Upper lobe of right lung (tissue), 1 donor: ENCODE measurements at places on chromosomes 16 and 17. TPM values are rescaled to one million over a fixed set of nuclear protein-coding genes. Genes with fewer than 3 reads are reported as not detected.
A peak's percentile ranks its signal among the peaks of the same experiment; 100 is the strongest.

Gene ZP2
- 0.67 TPM for total RNA-seq

Gene PRRT2
- 2.7 TPM for total RNA-seq

Gene SRP68
- 74.9 TPM for total RNA-seq

Gene PPP1R27
- not detected for total RNA-seq

Gene FNDC8
- total RNA-seq = not detected

Gene CX3CL1
- total RNA-seq = 47.5 TPM

Gene OR3A3
- not detected for total RNA-seq

Gene PSMD12
- total RNA-seq = 43.8 TPM

Gene XAF1
- 89.0 TPM for total RNA-seq

Gene SLC35G6
- not detected for total RNA-seq

DNA sequence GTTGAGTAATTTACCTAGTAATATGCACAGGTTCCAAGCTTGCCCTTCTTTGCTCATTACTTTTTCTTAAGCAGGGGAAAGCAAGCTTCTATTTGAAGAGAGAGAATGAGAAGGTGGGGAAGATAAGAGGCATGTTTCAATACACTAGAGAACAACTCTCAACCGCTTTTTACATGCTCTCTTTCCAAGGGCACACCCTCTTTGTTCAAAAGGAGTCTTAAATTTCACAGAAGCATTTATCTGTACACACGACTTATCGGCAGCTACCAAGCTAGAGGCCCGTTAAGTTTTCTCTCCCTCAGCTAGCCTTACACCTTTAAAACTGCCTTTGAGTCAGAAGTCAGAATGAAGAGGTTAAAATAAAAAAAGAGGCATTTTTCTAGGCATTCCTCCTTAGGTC, 79.6 kb downstream of the STH start:
- no peak overlapping the region for H3K27ac ChIP-seq
- H3K4me3 ChIP-seq = no peak overlapping the region
- no peak for DNase-seq
- no peaks in the 10 kb centered on the region for H3K27me3 ChIP-seq

GRCh38 chr17:19707728-19708221, 8.6 kb downstream of the SLC47A2 start:
- peaks cover 11% of the 10 kb centered on the region for H3K4me1 ChIP-seq
- H3K27ac ChIP-seq = no peak overlapping the region
- no peaks in the 10 kb centered on the region for H3K36me3 ChIP-seq
- H3K27me3 ChIP-seq = no peaks in the 10 kb centered on the region

GRCh38 chr16:66267292-66268014, 99.0 kb upstream of the CDH5 start:
- H3K27ac ChIP-seq = peak overlapping the region; percentile 65
- H3K4me1 ChIP-seq = peaks cover 17% of the 10 kb centered on the region
- peaks cover 3% of the 10 kb centered on the region for H3K27me3 ChIP-seq
- no peaks in the 10 kb centered on the region for H3K36me3 ChIP-seq
- H3K4me3 ChIP-seq = no peak overlapping the region
- peak; percentile 40 for DNase-seq

- no peaks in the 10 kb centered on the region for H3K36me3 ChIP-seq
- peak overlapping the region; percentile 69 for H3K4me3 ChIP-seq
Measured at GRCh38 chr17:70168044-70168976, 1.0 kb upstream of the KCNJ2 start.

DNA sequence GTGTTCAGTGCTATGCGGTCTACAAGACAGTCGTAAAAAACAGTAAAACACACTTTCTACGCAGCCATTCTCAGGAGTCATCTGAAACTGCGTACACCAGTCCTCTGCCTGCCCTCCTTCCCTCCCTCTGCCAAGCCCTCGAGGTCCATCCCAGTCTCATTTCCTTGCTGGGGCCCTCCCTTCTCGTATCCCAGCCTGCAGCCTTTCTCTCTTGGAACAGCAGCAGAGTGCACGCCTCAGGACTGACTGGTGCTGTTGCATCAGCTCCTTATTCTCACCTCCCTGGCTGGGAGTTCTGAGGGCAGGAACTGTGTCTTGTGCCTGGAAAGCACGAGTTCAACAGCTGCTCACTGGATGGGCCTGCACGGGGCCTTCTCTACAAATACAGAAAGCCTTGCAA, 12.5 kb downstream of the FAHD1 start:
- no peaks in the 10 kb centered on the region for H3K27me3 ChIP-seq
- H3K27ac ChIP-seq = no peak overlapping the region
- no peaks in the 10 kb centered on the region for H3K36me3 ChIP-seq
- H3K4me1 ChIP-seq = no peaks in the 10 kb centered on the region
- no peak for DNase-seq

- H3K4me1 ChIP-seq = peaks cover 35% of the 10 kb centered on the region
- DNase-seq = peak; percentile 94
- H3K27me3 ChIP-seq = no peaks in the 10 kb centered on the region
Measured at GRCh38 chr17:63774141-63774968, at the start of gene DDX42. TSS of gene DDX42 (plus strand) at chr17:63774170. CDS start at chr17:63787050, 12,880 bp downstream.

DNA sequence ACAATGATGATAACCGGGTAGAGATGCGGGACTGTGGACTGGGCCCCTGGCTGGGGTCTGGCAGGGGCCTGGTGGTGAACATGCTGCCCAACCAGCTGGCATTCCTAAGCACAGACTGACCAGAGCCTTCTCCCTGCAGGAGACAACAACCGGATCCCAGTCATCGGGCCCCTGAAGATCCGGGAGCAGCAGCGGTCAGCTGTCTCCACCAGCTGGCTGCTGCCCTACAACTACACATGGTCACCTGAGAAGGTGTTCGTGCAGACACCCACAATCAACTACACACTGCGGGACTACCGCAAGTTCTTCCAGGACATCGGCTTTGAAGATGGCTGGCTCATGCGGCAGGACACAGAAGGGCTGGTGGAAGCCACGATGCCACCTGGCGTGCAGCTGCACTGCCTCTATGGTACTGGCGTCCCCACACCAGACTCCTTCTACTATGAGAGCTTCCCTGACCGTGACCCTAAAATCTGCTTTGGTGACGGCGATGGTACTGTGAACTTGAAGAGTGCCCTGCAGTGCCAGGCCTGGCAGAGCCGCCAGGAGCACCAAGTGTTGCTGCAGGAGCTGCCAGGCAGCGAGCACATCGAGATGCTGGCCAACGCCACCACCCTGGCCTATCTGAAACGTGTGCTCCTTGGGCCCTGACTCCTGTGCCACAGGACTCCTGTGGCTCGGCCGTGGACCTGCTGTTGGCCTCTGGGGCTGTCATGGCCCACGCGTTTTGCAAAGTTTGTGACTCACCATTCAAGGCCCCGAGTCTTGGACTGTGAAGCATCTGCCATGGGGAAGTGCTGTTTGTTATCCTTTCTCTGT, 5.1 kb upstream of the SLC7A6 start:
- H3K27me3 ChIP-seq = no peaks in the 10 kb centered on the region
- H3K4me1 ChIP-seq = no peaks in the 10 kb centered on the region
- no peak overlapping the region for H3K4me3 ChIP-seq
- no peak for DNase-seq

GRCh38 chr16:21156767-21157467, 1.6 kb upstream of the LDAF1 start:
- peaks cover 5% of the 10 kb centered on the region for H3K36me3 ChIP-seq
- no peak overlapping the region for H3K27ac ChIP-seq
- peaks cover 13% of the 10 kb centered on the region for H3K4me1 ChIP-seq
- no peaks in the 10 kb centered on the region for H3K27me3 ChIP-seq
- no peak overlapping the region for H3K4me3 ChIP-seq
- no peak for DNase-seq

GRCh38 chr17:74008196-74008595, 195.3 kb upstream of the RPL38 start:
- peaks cover 34% of the 10 kb centered on the region for H3K27me3 ChIP-seq
- H3K4me3 ChIP-seq = no peak overlapping the region
- H3K27ac ChIP-seq = no peak overlapping the region
- H3K4me1 ChIP-seq = no peaks in the 10 kb centered on the region
- no peaks in the 10 kb centered on the region for H3K36me3 ChIP-seq

GRCh38 chr17:79192503-79193351, 118.1 kb downstream of the ENGASE start:
- DNase-seq = no peak
- H3K4me3 ChIP-seq = no peak overlapping the region
- no peak overlapping the region for H3K27ac ChIP-seq
- no peaks in the 10 kb centered on the region for H3K4me1 ChIP-seq
- peaks cover 40% of the 10 kb centered on the region for H3K27me3 ChIP-seq

GRCh38 chr17:46916211-46916610, 6.7 kb upstream of the GOSR2 start:
- no peaks in the 10 kb centered on the region for H3K27me3 ChIP-seq
- H3K36me3 ChIP-seq = no peaks in the 10 kb centered on the region
- DNase-seq = no peak

- H3K27ac ChIP-seq = peak overlapping the region; percentile 85
- H3K4me3 ChIP-seq = peak overlapping the region; percentile 71
- H3K36me3 ChIP-seq = no peaks in the 10 kb centered on the region
- H3K27me3 ChIP-seq = no peaks in the 10 kb centered on the region
Measured at GRCh38 chr17:68102318-68102758, 66.8 kb downstream of the KPNA2 start.

GRCh38 chr16:3934491-3935181, 54.1 kb upstream of the CREBBP start:
- H3K27me3 ChIP-seq = no peaks in the 10 kb centered on the region
- no peak overlapping the region for H3K4me3 ChIP-seq
- H3K4me1 ChIP-seq = peaks cover 13% of the 10 kb centered on the region
- no peak overlapping the region for H3K27ac ChIP-seq
- peak; percentile 10 for DNase-seq

DNA sequence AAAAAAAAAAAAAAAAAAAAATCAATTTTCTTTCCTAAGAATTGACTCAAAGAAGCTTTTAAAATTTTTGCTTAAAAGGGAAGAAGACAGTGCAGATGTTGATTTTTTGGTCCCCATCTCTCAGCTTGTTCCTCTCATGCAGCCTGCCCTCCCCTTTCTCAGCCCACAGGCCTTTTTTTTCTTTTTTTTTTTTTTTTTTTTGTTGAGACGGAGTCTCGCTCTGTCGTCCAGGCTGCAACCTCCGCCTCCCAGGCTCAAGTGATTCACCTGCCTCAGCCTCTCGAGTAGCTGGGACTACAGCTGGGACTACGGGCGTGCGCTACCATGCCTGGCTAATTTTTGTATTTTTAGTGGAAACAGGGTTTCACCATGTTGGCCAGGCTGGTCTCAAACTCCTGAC, 17.7 kb downstream of the YPEL2 start:
- peaks cover 10% of the 10 kb centered on the region for H3K36me3 ChIP-seq
- H3K4me1 ChIP-seq = peaks cover 39% of the 10 kb centered on the region

DNA sequence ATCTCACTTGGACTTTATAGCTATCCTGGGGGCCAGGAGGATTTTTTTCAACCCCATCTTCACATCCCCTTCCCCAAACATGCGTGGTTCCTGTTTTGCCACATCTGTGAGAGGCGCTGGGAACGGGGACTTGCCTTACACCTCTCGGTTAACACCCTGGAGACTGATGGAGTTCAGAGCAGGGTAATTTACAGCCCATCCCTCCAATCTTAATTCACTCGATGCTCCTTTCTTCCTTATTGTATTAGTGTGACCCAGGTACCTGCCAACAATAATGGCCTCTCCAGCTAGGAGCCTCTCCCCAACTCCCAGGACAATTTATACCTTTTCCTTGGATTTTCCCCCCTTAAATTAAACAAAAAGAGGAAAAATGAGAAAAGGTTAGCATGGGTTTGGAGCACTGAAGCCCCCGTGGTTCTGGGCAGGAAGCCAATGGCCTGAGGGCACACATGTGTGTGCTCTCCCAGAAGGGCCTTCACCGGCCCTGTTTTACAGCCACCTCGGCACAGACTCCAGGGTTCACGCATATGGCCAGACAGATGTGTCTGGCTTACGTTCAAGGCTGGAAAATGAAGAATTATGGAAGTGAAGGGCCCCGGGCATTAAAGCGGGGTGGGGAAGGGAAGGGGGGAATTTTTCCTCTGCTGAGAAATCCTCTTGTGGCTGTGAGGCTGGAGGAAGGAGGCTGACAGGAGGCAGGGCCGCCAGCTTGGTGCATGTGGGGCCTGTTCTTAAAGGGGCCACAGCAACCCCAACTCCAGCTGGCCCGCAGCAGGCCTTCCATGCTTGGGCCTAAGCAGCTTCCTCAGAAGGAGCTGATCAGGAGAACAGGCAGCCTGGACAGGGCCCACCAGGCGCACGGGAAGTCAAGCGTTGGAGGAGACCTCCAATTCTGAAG, 21.4 kb downstream of the HIC1 start:
- peaks cover 39% of the 10 kb centered on the region for H3K36me3 ChIP-seq
- H3K4me1 ChIP-seq = peaks cover 35% of the 10 kb centered on the region
- H3K4me3 ChIP-seq = no peak overlapping the region
- no peaks in the 10 kb centered on the region for H3K27me3 ChIP-seq

DNA sequence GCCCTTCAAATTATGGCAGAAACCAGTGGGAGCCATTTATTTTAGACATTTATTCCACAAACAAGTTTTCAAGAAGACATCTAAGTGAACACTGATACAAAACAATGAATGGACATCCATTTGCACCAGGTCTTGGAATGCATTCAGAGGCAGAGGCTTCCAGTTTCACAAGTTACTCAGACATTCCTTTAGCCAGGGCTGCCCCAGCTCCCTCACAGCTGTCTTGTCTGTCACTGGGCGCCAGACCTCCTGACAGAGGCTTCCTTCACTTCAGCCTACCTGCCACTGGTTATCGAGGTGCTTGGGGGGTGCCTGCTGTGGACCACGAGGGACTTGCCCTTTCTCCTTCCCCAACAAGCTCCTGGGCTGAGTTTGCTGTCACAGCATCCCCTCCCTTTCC, 19.2 kb downstream of the AQP8 start:
- H3K36me3 ChIP-seq = peaks cover 11% of the 10 kb centered on the region
- no peaks in the 10 kb centered on the region for H3K27me3 ChIP-seq
- H3K27ac ChIP-seq = no peak overlapping the region
- no peak overlapping the region for H3K4me3 ChIP-seq
- no peak for DNase-seq

DNA sequence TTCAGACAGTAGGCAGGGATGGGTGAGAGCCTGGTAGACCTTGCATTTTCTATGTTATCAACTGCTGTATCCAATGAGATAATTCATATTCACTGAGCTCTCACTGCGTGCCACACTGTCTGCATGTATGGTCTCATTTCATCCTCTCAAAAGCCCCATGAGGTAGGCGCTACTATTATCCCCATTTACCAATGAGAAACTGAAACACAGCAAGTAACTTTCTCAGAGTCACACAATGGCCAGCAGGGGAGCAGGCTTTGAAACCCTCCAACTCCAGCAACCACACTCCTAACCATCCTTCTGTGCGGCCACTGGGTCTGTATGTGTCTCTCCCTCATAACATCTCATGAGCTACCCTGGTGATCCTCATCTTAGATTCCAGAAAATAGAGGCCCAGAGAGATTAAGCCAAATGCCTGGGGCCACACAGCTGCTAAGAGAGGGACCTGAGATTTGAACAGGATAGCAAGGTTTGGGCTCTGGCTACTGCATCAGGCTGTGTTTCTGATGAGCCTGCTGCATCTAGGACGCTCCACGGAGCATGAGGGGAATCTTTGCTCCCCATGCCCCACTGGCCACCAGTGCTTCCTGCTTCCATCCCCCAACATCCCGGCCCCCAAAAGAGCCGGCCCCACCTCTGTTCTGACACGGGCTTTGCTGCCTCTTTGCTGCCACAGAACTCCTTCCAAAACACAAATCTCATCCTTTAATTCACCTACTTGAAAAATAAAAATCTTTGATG, 3.2 kb downstream of the CCR7 start:
- no peaks in the 10 kb centered on the region for H3K27me3 ChIP-seq
- DNase-seq = peak; percentile 51
- H3K4me3 ChIP-seq = no peak overlapping the region
- H3K4me1 ChIP-seq = peaks cover 19% of the 10 kb centered on the region
- no peaks in the 10 kb centered on the region for H3K36me3 ChIP-seq

GRCh38 chr17:34990921-34991365, 10.6 kb downstream of the LIG3 start:
- peaks cover 77% of the 10 kb centered on the region for H3K36me3 ChIP-seq
- no peaks in the 10 kb centered on the region for H3K27me3 ChIP-seq
- DNase-seq = no peak
- H3K4me1 ChIP-seq = no peaks in the 10 kb centered on the region
- no peak overlapping the region for H3K4me3 ChIP-seq
- no peak overlapping the region for H3K27ac ChIP-seq
